ENCODE measurements at places on chromosomes 1 and 21. TPM values are rescaled to one million over a fixed set of nuclear protein-coding genes. Genes with fewer than 3 reads are reported as not detected.

The MIS18A gene
- 22.4 TPM for total RNA-seq

GRCh38 chr21:33945652-33946270, 30.2 kb upstream of the ATP5PO start:
- peak overlapping the region; percentile 99 for H3K27ac ChIP-seq
- H3K36me3 ChIP-seq = peaks cover 77% of the 10 kb centered on the region
- H3K4me3 ChIP-seq = peak overlapping the region; percentile 97
- H3K27me3 ChIP-seq = no peaks in the 10 kb centered on the region

- no peak overlapping the region for H3K4me3 ChIP-seq
- no peak for ATAC-seq
- H3K36me3 ChIP-seq = no peaks in the 10 kb centered on the region
These were observed 12.3 kb upstream of the GOLT1A start for GRCh38 chr1:204225841-204226735.

DNA sequence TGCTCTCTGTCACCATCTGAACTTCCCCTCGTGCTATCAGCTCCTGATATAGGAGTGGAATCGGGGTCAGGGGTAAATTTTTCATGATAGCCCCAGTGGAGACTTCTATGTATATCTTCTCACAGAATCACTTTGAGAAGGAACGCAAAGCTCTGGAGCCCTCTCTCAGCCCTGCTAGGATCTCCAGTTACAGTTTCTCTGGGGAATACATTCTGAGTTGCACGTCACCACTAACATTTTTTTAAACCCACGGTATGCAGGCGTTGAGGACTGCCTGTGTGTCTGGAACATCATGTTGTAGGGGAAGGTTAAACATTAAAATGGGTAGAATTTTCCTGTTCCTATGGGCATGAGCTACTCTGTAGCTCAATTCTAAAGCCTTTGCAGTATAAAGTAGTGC, 116.4 kb upstream of the FAM78B start:
- no peaks in the 10 kb centered on the region for H3K4me1 ChIP-seq
- H3K27ac ChIP-seq = no peak overlapping the region
- H3K27me3 ChIP-seq = peaks cover 8% of the 10 kb centered on the region
- no peak overlapping the region for H3K4me3 ChIP-seq
- no peaks in the 10 kb centered on the region for H3K36me3 ChIP-seq
